HFFc6 (cell line): ENCODE measurements at places on chromosomes 3 and 15. TPM values are rescaled to one million over a fixed set of nuclear protein-coding genes. Genes with fewer than 3 reads are reported as not detected.

PLAAT1 gene
- not detected in 3 replicates for total RNA-seq

CCR8 gene
- not detected in 3 replicates for total RNA-seq

CPA3 gene
- total RNA-seq = 0.21 to 1.0 TPM (median 0.96 TPM) in 3 replicates

GP5 gene
- 0.07 TPM in 1 of 3 replicates, not detected in the others for total RNA-seq

DNA sequence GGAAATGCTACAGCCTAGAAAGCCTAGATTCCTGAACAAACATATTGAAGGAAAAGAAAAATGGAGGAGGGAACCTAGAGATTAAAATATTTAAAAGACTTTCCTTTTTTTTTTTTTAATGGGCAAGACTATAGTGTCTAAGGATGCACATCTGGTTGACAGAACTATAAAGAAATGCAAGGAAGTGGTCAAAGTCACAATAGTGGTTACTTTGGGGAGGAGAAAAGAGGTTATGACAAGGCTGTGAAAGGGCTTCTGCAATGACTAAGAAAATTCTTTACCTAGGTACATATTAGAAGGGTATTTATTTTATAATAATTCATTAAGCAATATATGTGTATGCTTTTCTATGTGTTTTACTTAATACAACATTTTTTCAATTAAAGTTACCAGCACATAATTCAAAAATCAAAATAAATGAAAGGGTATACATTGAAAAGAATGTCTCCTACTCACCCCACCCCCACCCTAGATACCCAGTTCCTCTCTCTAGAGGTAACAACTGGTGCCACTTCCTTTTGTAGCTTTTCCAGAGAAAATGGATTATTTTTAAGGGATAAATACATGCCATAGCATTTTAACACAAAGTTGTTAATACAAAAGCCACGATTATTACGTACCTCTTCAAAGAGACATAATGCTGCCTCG lies 70.1 kb downstream of the HERC1 start:
- no peak for DNase-seq

- DNase-seq = peak; percentile 23
Measured at GRCh38 chr3:109806929-109807328, 469.6 kb upstream of the DPPA4 start.

- no peak for DNase-seq
Measured at GRCh38 chr3:194458131-194458530, 28.7 kb downstream of the ATP13A3 start.

GRCh38 chr15:70261083-70261482 lies 163.4 kb upstream of the TLE3 start:
- DNase-seq = no peak

GRCh38 chr3:18077128-18077840 lies 334.9 kb upstream of the TBC1D5 start:
- no peak for DNase-seq

DNA sequence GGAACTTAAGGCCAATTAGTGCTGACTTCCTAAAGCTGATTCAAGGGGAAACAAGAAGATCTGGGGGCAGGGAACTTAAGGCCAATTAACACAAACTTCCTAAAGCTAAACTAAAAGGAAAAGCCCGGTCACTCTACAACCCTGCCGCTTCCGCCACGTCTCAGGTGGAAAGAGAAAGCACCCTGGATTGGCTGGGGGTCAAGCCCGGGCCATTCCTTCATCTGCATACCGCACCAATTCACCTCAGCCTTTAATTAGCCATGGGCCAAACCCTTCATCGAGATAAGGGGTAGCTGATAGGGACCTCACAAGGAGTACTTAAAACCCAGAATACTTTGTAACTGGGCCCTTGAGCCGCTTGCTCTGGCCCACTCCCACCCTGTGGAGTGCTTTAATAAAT lies 14.4 kb downstream of the TMPRSS7 start:
- no peak for DNase-seq

GRCh38 chr3:8416965-8417364 lies 84.7 kb upstream of the LMCD1 start:
- no peak for DNase-seq

DNA sequence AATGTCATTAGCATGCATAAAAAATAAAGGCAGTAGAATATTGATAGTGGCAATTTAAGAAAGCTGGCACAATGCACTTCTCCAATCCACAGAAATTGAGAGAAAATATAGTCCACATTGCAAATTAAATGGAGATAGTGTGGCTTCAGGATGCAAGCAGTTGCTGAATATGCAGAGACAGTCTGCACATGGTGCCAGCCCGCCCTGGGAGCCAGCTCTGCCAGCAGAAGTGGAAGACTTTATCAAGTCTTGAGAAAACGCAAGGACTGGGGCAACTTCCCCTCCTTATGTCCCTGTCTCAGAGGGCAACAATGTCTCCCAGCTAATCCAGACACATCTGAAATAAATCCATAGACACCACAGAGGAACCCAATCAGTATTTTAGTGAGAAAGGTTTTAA lies 57.2 kb downstream of the MB21D2 start:
- DNase-seq = no peak

DNA sequence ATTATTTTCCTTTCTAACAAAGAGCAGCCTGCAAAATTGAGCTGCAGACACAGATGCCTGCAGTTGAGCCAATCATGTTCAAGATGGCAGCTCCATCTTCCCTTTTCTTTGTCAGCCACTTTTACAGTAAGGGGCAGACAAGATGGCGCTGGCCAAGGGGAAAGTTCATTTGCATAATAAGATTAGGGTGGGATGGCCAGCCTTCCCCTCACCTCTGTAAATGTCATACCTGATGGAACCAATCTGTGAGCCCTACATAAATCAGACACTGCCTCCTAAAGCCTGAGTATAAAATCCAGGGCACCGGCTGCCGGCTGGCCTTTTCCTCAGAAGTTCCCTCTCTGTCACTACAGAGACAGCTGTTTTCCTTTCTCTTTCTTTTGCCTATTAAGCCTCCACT lies 15.8 kb downstream of the PATL2 start:
- DNase-seq = no peak
